ENCODE measurements at places on chromosomes 13 and 19.

GRCh38 chr19:10503002-10503789 lies at the start of gene KEAP1:
TSS of gene KEAP1 (minus strand) at chr19:10503356. CDS start at chr19:10500033, 3,323 bp downstream.
- peak; percentile 62 for DNase-seq

DNA sequence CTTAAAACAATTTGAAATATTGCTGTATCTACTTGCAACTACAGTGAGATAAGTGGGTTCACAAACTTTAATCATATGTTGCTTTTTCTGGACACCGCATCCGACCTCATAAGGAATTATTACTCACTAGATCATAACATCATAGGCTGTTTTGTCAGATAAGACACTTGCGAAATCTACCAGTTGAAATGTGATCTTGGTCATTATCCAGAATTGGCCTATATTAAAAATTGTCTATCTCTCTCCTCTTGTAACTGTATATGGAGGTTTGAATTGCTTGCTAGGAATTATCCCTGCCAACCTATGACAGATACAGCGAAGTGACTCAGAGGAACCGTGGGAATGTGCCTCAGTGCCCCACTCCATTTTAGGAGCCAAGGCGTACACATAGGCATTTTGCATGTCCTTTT lies 117.0 kb upstream of the POSTN start:
- DNase-seq = no peak

- DNase-seq = no peak
These were observed 10.4 kb upstream of the CACTIN start for GRCh38 chr19:3636962-3637361.

DNA sequence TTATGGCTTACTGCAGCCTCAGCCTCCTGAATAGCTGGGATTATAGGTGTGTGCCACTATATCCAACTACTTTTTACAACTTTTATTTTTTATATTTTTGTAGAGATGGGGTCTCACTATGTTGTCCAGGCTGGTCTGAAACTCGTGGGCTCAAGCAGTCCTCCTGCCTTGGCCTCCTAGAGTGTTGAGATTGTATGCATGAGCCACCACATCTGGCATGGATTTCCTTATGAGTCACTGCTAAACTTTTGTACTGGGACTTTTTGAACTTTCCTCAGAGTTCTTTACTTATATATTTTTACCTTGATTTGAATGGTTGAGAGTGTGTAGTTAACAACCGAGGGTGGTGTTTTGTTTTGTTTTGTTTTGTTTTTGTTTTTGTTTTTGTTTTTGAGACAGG lies 33.4 kb downstream of the DNAJC3 start:
- no peak for DNase-seq

DNA sequence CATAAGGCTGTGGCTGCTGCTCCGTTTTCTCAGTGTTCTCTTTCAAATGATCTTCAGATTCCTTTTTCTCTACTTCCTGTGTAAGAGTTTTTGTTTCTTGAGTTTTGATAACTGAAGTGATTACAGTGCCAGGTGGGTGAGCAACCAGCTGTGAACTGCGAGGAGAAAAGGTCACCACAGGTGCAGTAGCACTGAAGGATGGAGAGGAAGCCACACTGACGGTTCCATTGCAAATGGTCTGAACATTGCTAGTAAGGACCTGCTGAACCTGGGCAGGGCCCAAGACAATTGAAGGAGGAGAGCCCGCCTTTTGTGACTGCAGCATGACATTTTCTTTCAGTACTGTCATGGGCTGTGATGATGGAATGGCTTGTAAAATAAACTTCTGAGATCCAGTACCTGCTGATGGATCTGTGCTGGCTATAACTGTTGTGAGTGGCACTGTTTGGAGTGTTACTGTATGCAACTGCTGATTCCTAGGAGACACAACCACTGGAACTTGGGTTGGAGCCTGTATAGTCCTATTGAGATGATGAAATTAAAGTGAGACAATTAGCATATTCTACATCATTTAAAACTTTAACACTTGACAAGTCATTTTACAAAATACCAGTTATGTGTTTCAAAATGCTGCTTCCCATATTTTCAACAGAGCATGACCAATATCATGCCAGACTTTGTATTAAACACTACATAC lies 85.5 kb downstream of the ELF1 start:
- no peak for DNase-seq

Data from NCI-H2081 (cell line).